ENCODE measurements at places on chromosomes 3 and 15.
A peak's percentile ranks its signal among the peaks of the same experiment; 100 is the strongest.

- no peak for DNase-seq
Measured at GRCh38 chr15:88834211-88834812, 31.1 kb downstream of the ACAN start.

GRCh38 chr3:121852256-121852655, 17.2 kb downstream of the EAF2 start:
- DNase-seq = no peak

GRCh38 chr3:129593595-129594339, 12.7 kb downstream of the PLXND1 start:
- DNase-seq = no peak

DNA sequence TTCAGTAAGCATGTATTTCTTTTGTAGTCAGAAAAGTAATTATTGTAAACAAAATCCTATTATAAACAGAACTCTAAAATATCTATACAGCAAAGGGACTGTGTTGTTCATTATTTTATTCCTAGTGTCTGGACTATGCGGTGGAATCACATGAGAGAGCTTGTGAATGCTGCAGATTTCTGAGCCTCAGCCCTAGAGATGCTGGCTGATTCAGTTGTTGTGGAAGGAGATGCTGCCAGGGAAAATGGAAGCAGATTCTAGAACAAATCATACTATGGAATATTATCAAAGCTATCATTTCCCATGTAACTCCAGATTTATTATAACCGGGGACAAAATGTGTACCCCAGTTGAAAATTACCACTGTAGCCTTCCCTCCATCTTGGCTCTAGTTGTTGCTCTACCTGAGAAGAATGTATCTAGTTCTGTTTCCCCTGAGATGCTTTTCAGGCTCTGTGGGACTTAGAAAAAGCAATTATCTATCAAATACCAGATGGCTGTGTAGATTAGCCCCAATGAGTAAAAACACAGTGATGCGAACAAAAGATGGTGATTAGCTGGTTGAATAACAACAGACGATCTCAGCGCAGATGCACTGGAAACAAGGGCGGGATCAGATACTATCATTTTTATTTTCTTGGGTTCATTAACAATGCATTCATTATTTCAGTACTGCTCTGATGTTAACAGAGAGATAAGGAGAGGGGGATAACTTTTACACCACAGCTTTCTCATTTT, 131.3 kb downstream of the TMEM108 start:
- DNase-seq = no peak

GRCh38 chr3:173843060-173843459, 445.5 kb downstream of the NLGN1 start:
- DNase-seq = no peak

DNA sequence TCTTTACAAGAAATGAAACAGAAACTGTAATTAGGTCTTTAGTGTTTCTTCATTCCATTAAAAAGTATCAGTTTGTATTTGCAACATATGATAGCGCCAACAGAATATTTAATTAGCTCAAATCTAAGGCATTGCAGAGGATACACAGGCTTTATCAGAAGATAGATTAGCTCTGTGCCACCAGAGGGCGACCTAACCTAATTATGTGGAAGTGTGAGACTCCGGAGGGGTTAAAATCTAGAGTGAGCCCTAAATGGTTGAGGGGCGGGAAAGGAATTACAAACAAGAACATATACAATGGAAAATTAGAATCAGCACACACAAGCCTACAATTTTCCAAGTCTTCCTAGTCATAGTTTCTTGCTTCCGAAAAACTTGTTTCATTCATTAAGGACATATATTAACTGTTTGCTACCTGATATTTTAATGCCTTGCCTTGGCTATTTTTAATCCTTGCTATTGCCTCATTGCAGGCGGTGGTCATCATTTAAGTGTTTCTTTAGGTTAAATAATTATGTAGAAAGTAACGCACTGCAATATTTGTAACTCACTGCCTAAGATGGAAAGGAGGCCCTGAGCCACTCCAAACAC, 18.0 kb upstream of the RYR3 start:
- DNase-seq = peak; percentile 83

GRCh38 chr3:12462159-12462947, 21.9 kb upstream of the TSEN2 start:
- no peak for DNase-seq

DNA sequence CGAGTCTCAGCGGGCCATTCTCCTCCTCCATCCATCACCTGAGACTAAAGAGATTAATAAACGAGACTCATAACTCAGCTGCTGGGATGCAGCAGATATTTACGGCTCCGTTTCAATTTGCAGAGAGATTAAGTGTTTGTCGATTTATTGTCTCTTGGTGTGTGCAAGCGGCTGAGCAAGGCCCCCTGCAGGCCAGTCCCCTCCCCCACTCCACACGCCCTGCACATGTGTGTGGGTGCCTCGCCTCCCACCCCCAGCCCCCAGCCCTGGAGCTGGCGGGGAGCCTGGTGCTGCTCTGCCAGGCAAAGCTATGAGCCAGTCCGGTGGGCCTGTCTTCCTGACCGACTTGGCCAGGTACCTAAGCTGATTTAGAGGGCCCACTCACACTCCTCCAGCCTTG, 63.0 kb downstream of the CYP11A1 start:
- DNase-seq = no peak

- DNase-seq = no peak
Measured at GRCh38 chr3:99536555-99537314, 101.7 kb upstream of the COL8A1 start.

- no peak for DNase-seq
Measured at GRCh38 chr3:162984746-162985145, 1488.1 kb downstream of the OTOL1 start.

- no peak for DNase-seq
Measured at GRCh38 chr3:179967622-179968021, 69.1 kb downstream of the PEX5L start.

DNA sequence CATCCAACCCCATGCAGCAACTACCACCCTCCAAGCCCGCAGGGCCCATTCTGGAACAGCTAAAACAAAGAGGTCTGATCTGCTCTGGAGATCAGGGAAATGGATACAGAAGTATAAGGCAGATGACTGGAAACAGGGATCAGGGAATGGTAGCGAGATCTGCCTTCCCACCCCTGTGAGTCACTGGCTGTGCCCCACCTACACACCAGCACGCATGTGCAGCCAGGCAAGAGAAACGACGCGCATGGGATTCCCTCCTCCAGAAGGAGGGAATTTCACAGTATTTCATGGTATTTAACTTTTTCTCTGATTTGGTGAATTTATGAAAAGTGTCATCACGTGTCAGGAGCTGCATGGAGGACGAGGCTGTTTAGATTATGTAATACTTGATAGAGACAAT, 116.7 kb downstream of the ARRDC4 start:
- no peak for DNase-seq

DNA sequence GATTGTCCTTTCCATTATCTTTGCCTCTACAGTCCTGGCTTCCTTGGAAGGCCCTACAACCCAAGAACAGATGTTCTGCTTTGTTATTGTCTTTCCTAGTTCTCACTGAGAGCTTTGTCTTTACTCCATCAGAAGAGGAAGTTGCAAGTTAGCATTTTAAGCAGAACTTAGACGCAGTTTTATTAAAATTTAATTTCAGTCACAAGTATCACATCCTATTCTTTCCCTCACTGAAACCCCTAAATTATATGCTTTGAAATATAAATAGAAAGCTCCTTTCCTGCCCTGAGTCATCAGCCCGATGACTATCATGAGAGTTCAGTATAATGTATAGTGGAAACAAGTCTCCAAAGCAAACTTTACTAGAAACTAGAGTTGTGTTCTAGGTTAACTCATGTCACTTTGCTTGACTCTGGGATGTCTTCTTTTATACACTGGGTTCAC, 291.2 kb upstream of the RBMS3 start:
- no peak for DNase-seq

DNA sequence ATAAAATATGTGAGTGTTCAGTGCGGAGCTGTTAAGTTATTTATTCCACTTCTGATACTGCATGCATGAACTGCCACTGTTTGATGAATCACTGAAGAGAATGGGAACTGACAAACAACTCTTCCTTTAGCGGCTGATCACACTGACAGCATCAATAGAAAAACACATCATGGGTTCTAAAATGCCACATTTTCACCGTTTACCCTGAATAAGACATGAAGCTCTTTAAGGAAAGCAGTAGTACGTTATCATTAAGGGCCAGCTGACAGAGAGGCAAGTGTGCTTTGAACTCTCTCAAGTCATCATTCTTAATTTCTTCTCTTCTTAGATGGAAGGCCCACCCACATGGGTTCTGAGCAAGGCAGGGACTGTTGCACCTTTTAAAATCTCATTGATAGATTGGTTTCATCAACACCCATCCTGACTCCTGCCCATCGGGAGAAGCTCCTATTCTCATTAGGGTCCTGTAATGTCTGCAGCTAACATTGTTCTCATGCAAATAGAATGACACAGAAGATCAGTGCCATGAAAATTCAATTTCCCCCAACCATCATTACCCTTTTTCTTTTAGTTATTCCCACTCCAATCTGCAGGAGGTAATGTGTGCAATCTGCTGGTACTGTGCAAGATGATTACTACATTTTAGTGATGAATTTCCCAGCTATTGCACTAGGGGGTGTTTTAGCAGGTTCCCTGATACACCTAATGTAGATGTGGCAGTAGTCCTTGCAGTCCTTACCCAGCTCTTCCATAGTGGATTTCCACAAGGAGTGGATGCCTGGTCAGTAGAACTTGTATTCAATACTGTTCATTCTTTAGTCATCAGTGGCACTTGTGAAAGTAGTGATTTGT, 119.1 kb downstream of the ROBO2 start:
- DNase-seq = no peak

DNA sequence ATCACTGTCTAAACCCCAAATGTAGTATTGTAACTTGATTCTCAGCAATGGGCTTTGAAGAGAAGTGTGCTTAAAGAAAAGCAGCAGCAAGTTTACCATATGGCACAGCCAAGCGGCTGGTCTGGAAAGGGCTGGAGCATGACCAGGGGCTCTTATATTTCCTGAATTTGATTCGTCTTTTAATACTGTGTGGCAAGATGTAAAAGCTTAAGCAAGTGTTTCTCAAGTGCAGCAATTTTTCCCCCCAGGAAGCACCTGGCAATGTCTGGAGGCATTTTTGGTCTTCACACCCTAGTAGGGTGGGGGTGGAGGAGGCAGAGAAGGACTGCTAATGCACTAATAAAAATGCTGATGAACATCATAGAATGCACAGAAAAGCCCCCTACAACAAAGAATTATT, 397.9 kb downstream of the NTRK3 start:
- no peak for DNase-seq

GRCh38 chr3:67518236-67518635, 136.2 kb downstream of the SUCLG2 start:
- DNase-seq = no peak

DNA sequence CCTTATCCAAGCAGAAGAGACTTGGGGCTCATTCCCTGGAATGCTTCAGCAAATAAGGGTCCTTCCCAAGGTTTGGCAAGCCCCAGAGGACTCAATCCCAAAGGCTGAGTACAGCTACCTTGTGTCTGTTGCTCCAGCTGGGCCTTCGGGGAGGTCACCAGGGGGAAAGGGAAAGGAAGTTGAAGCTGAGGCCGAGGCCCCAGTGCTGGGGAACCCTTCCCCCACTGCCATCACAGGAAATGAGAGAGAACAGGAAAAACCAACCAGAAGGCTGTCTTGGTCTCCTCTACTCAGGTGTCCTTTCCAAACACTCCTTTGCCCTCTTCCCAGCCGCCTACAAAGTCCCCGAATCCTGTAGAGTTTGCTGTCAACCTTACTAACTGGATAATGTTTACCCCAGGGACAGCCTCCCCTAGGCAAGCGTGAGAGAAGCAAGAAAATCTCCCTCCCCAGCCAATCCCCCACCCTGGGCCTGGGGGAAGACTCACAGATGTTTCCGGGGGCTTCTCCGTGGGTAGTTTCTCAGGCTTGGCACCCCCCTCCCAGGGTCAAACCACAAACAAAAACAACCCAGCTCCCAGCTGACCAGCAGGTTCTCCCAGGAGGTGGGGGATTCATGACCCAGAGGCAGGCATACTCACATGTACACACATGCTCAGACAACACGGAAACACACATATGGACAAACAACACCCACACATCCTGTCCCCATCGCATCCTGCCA, 5.5 kb downstream of the CSRNP1 start:
- peak; percentile 87 for DNase-seq

DNA sequence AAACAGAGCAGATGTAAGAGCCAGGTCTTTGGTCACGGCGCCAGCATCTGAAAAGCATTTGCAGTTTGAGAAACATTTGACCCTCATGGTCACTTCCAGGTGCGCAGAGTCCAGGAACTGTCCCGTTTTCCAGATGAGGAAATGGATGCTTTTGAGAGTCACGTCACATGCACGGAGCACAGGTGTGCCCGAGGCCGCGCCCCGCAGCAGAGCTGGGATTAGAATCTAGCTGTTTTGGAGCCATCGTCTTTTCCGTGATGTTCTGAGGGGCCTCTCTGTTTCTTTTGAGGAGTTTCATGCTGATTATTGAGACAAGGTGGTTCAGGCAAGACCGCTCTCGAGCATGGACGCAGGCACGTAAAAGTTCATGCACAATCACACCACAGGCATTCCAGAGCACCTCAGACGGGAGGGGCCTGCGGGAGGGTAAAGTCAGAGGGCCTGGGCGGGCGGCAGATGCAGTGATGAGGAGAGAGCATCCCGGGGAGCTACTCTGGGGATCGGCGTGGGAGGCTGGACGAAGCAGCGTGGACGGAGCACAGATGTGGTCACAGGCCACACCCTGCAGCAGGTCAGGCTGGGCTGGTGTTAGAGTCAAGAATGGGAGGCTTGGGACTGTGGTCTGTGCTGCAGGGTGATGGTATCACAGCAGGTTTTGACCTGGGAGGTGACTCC, 139.2 kb upstream of the MEF2A start:
- no peak for DNase-seq

- DNase-seq = no peak
Measured at GRCh38 chr3:14564741-14565140, 24.6 kb upstream of the GRIP2 start.

DNA sequence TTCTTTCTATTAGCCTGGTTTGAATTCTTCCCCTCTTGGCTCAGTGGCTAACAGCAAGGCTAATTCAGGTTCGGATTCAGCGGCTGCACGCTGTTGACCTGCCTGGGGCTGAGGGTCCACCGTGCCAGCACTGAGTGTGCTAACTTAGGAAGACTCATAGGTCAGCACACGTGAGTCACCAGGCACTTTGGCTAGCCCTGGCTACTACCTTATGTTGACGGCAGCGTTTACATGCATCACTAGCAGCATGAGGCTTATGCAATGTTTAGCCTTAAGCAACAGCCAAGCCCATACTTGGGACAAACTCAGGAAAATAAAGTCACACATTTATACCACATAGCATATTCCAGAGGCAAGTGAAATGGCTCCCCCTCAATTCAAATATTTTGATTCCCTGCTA, 137.7 kb downstream of the RAB11A start:
- DNase-seq = no peak

DNA sequence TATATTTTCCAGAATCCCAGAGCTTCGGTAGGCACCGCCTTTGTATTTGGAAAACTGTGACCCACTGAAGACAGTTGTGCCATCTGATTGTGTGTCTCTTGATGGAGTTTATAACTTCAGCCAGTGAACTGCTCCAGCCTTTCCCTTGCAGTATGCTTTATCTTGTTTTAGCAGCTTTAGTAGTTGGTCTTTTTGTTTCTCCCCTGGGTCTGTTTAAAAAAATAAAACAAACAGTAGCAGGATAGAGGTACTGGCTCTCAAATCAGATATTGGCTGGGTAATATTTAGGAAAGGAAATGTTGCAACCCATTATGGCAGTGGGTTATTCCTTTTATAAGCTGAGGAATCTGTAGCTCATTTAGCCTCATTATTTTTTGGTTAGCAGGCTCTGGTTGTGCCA, 151.5 kb upstream of the BFSP2 start:
- no peak for DNase-seq

GRCh38 chr3:11508346-11509172, 135.2 kb downstream of the VGLL4 start:
- DNase-seq = no peak

- DNase-seq = no peak
Measured at GRCh38 chr15:100680726-100681125, 78.3 kb downstream of the ASB7 start.

Data from NAMALWA (cell line).